Activated naive CD4-positive, alpha-beta T cell treated with anti-CD3 and anti-CD28 coated beads, Interleukin-2, amount 50 U/mL, for 72 hours (primary cell): ENCODE measurements at places on chromosomes 7 and 10. TPM values are rescaled to one million over a fixed set of nuclear protein-coding genes. Genes with fewer than 3 reads are reported as not detected.

DNA sequence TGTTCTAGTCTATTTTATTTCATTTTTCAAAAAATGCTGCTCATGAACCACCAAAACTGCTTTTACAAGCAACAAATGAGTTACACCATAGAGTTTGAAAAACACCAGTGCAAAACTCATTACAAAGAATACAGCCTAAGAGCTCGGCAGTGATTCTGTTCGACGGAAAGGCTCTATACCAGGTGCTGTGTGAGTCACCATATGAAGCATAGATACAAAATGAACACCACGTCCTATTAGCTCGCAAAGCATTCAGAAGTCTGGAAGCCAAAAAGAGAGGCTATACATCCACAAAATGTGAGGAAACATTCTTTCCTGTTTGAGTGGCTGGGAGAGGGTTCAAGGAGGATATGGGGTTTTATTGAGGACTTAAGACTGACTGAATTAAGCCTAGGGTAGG lies 136.1 kb downstream of the ATE1 start:
- DNase-seq, result no peak

DNA sequence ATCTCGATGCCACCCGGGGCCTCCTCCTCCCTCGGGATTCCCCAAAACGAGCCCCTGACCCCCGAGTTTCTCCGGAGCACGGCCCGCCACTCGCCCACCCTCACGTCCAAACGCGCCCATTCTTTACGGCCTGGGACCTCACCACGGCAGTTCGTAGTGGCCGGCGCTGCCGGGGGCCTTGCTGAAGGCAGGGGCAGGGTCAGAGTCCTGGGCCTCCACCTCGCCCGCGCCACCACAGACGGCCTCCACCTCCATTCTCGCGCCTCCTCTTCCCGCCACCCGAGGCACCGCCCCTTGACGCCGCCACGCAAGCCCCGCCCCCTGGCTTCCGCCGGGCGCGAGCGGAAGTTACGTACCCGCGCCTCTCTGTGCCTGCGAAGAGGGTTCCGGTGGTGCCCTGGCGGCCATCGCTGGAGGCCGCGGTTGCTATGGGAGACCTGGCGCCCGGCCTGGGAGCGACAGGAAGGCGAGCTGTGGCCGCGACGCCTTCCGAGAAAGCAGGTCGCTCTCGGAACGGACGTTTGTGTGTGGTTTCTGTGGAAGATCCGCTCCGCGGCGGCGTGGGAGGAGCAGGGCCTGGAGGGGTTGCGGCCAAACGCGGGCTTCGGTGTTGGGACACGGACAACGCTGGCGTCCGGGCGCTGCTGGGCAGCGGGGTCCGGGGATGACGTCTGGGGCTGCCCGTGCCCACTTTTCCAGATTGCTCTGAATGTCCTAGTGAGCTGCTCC lies at the start of gene RFC2:
TSS of gene RFC2 (minus strand) at position 271 of the 729 bp plus-strand sequence. CDS start at position 255, 16 bp downstream.
- peak; percentile 100 for DNase-seq

- DNase-seq, result no peak
These were observed 15.4 kb upstream of the BTBD16 start for GRCh38 chr10:122255509-122256301.

DNA sequence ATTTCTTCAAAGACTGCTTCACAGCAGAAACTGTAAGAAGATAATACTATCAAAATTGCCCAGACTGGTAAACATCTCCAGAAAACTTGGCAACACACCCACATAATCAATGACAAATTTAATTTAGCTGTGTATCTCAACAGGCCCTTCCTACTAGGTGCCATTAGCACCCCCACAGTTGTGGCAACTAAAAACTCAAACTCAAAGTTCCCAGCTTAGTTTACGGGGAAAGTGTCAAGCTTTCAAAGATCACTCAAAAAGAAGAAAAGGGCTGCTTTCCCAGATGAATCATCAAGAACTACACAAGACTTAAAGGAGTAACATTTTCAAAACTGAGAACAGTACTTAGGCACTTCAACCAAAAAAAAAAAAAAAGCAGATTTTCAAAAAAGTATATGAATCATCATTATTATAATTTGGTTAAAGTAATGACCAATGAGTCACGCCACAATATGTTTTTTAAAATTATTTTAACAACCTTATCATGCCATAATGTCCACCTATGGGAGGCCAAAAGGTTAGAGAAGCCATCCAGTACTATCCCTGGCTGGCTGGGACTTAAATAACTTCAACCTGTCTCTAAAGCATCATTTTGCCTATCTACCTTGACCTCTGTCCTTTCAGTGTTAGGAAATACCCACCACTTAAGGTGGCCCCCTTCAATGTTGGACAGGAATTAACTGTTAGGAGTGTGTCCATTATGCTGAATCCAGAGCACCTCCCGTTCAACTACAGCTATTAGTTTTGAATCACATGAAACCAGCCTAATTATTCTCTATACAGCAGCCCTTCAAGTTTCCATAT lies 90.8 kb downstream of the ZFAND4 start:
- DNase-seq, result no peak

DNA sequence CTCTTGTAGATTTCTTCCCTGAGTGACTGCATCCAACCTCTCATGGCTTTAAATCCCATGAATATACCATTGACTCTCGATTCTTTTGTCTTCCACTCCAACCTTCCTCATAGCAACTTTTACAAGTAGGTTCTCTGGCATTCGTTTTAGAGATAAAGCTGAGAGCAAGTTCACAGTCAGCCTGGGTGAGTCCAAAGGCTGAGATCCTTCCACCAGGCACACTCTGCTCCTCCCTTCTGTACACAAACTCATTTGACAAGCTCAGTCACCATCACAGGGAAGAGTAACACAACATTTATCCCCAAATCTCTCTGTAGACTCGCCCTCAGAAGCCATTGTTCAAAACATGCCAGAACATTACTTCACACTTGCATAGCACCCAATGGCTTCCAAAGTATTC lies 10.9 kb downstream of the CTTNBP2 start:
- no peak for DNase-seq

DNA sequence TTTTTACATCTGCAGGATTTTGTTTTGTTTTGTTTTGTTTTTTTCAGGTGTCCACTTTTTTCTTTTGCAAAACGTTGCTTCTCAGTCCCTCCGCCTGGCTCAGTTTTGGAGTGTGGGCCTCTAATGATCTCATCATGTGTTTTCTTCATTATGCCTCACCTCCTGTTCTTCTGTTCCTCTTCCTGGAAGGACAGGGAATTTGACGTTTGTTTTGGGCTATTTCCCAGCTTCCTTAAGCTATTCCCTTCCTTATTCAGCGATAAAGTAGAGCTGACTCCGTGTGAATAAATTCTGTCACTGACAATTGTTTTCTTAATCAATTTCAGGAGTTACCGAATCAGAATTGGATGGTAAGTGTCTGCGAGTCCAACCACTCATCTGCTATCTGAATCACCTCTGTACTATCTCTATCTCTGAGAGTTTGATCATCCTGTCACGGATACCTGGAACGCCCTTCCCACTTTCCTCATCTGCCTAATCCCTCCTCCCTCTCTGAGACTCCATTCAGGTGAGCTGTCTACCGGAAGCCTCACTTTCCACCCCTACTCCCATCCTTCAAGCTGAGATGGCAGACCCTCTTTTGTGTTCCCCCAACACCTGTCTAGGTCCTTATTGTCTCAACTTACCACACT lies 218.4 kb downstream of the GATA3 start:
- DNase-seq, result no peak

GRCh38 chr10:45241865-45242520 lies 73.4 kb downstream of the OR13A1 start:
- DNase-seq, result no peak

- no peak for DNase-seq
These were observed 205.2 kb downstream of the PCLO start for GRCh38 chr7:82957521-82957920.

DNA sequence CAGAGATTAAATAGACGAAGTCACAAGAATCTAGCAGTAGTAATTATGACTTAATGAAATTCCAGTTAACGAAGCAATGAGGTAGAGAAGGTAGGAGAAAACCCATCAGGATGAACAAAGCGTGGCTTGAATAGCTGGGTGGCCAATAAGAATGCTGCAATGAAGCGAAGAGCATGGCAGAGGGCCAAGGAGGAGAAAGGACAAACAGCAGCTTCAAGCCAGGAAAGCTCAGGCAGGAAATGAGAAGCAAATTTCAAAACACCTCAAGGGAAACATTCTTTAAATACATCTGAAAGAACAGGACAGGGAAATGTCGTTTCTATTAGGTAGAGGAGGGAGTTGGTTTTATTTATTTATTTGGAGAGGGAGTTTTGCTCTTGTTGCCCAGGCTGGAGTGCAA lies 122.5 kb downstream of the KIAA1217 start:
- no peak for DNase-seq

- no peak for DNase-seq
These were observed 25.5 kb downstream of the TSPAN13 start for GRCh38 chr7:16779051-16779450.

- DNase-seq, result no peak
These were observed 2.8 kb downstream of the PLCE1 start for GRCh38 chr10:93996551-93996950.

DNA sequence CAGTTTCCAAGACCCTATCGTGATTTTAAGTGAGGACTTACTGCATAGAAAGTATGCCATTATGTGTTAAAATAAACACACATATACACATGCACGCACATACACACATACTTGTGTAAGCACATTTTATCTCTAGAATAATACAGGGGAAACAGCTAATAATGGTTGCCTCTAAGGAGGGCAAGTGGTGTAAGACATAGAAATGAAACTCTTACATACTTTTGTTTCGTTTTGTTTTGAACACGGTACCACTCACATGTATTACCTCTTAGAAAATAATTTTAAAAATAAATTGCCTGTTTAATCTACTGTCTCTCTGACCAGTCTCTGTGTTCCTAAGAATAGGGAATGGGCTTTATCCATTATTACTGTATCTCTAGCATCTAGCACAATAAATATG lies 49.2 kb downstream of the HERPUD2 start:
- no peak for DNase-seq

DNA sequence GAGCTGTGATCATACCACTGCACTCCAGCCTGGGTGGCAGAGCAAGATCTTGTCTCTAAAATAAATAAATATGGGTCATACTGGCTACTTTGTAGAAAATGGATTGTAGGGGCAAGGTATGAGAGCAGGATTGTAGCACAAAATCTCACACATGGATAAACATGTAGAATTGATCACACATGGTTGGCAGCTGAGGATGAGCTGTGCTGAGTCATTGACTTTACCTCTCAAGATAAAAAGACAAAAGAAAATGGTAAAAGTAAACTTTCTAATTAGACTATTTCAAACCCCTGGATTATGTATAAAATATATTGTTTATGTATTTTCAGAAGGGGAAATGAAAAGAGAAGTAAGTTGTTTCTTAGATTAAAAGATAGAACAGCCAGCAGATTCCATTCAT lies 69.3 kb downstream of the APBB1IP start:
- no peak for DNase-seq

GRCh38 chr7:139916717-139917395 lies 87.8 kb downstream of the TBXAS1 start:
- no peak for DNase-seq

DNA sequence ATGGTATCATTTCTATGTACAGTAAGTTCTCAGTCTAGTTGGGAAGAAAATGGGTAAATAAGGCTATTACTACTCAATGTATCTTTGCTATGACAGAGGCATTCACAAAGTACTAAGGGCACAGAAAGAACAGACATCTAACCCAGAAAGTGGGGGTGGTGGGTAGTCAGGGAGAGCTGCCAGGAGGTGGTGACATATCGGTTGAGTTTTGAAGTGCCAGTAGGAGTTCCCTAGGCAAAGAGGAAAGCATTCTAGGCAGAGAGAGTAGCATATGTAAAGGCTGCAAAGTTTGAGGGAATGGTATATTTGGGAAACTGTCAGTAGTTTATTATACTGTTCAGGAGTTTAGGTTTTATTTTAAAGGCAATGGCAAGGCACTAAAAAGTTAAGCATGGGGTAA lies 282.8 kb downstream of the PHTF2 start:
- no peak for DNase-seq

DNA sequence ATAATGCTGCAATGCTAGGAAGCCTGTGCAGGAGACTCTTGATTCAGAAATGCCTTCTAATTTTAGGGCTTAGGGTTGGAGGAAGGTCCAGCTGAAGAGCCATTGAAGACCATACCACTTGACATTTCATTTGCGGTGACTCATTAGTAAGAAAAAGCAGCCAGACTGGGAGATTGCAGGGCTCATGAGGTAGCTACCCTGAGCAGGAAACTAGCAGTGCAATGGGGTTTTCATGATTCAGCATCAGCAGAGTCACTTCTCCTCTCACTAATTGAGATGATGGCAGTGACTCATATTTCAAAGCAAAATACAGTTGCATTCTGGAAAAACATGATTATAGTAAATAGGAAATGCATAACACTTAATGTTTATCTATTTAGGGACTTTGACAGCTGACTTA lies 434.1 kb downstream of the DNAJB9 start:
- DNase-seq, result no peak

GRCh38 chr7:71739520-71740173 lies 607.7 kb downstream of the GALNT17 start:
- DNase-seq, result no peak

- no peak for DNase-seq
These were observed 54.8 kb upstream of the CALD1 start for GRCh38 chr7:134724606-134725005.

DNA sequence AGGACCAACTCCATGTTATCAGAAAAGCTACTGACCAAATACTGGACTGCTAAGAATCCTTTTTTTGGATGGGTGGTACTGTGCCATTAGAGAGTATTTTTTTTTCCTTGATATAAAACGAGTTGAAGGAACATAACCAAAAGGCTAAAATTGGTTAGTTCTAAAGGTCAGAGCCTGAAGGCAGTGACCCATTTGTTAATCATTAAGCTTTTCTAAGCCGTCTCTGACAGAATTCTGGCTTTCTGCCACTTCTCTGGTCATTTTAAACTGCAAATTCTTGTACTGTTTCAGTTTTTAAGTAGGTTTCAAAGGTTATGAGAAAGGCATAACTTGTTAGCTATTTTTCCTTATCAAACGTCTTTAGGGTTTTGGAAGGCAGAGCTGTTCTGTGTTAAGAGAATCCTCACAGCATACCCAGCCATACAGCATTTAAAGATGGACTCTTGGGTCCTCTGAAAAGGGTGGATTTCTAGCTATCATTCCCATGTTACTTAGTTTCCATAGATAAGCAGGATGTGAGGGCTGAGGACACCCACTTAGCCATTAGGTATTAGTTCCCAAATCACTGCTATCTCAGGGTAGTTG lies 196.8 kb downstream of the RNLS start:
- no peak for DNase-seq

SMIM30 gene
- 26.5 TPM for total RNA-seq

PSMC2 gene
- total RNA-seq, result 138 TPM

DPYSL4 gene
- total RNA-seq, result 2.8 TPM

DBNL gene
- 75.3 TPM for total RNA-seq

KLLN gene
- total RNA-seq, result 0.16 TPM

SPDYE3 gene
- not detected for total RNA-seq

RNF32 gene
- total RNA-seq, result 1.8 TPM

MMRN2 gene
- not detected for total RNA-seq
